Panc1 (cell line): ENCODE measurements at places on chromosomes 7 and 10. TPM values are rescaled to one million over a fixed set of nuclear protein-coding genes. Genes with fewer than 3 reads are reported as not detected.

- no peak for DNase-seq
Observed at GRCh38 chr10:89332123-89332633, 4.4 kb downstream of the IFIT3 start.

GRCh38 chr10:119166564-119166963, 1.1 kb upstream of the SFXN4 start:
- no peak for DNase-seq

DNA sequence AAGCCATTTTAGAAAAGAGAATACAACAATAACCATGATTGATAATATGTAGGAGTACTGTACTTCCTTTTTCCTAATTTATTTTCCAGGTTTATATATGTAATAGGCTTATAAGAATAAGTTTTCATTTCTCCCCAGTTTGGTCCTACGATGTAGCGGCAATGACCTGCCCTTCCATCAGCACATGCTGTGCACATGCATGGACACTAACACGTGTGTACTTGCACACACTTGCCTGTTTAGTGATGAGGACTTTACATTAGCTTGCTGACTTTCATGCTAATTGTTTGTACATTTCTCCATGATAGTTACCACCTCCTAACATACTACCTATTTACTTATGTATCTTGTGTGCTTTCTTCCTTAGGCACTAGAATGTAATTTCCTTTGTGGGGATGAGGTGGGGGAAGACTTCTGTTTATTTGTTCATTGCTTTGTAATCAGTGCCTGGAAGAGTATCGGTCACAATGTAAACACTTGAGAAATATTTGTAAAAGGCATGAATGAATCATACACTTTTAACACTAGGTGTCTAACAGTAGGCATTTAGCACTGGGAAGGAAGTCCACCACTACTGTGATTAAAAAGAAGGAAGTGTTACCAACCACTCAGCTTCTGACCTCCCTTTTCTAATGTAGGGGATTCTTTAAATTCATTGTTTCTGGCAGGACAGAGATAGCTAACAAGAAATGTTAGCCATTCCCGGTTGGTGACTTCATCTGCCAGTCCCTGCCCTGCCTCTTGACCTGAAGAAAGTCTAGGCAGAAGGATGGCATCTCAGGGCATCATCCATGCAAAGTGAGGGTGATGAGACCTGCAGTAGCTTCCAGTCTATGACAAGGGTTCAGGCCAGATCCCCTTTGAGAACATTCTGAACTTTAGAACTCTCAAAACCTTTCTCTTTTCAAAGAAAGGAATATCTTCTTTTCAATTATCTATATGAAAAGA, 120.2 kb upstream of the RAB18 start:
- DNase-seq, result peak; percentile 58

DNA sequence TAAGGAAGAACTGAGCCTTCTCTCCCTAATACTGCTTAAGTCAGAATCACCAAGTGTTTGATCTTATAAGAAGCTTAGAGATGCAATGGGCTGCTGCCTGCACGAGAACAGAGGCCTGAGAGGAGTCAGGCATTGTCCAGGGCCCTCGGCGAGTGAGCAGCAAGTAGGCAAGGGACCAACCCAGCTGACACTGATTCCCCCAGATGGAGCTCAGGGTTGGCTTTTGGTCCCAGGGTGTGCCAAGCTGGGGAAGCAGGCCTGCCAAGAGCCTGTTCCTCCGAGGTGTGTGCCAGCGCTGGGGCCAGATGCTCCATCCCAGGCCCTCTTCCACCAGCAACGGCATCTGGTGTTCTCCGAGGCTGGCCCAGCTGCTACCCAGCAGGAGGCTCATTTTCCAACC, 222.0 kb upstream of the ZMIZ1 start:
- no peak for DNase-seq

- DNase-seq, result no peak
Observed at GRCh38 chr7:112505495-112505894, 24.7 kb downstream of the LSMEM1 start.

DNA sequence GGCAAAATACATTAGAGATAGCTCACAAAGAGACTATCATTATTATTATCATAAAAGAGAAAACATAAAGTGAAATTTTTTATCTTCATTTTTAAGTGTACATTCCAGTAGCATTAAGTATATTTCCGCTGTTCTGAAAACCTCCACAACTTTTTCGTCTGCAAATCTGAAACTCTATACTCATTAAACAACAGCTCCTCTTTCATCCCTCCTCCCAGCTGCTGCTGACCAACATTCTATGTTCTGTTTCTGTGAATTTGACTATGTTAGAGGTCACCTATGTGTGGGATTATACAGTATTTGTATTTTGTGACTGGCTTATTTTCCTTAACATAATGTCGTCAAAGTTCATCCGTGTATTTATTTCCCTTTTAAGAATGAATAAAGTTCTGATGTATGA, 429.3 kb upstream of the TPK1 start:
- DNase-seq, result no peak

- DNase-seq, result peak; percentile 78
Observed at GRCh38 chr10:97210543-97210960, 24.8 kb upstream of the SLIT1 start.

DNA sequence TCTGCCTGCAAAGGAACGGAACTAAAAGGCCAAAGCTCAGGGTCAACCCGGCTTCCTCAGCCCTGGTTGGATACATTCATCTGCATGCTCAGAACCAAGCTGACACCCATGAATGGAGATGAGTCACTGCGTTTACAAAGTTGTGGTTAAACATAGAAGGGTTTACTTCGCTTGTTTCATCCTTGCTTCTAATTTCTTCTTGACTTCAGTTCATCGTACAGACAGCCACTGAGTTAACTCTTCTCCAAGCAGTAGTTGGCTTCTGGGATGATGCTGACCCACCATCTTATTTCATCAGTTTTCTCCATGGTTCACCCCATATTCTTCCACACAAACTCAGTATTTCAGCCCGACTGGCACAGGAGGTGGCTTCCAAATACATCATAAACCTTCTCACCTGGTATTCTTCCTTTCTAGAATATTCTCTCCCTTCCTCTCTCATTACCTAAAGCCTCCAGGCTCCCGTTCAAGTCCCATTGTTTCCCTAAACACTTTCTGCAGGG, 166.3 kb upstream of the RNF32 start:
- peak; percentile 55 for DNase-seq

GRCh38 chr7:93955304-93955703, 33.8 kb downstream of the GNG11 start:
- DNase-seq, result no peak

DNA sequence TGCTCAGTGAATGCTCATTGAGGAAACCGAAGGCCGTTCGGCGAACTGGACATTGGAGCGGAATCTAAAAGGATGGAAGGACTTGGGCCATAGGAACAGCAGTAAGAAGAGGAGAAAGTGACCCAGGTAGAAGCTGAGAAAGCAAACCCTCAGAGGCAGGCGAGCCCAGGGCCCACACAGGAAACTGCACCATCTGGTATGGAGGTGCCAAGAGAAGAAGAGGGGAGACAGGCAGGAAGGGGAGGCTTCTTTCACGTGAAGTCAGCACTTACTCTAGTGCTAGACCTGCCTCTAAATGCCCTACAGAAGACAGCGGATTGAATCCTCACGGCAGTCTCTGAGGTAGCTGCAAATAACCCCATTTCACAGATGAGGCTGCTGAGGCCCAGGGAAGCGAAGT, 10.2 kb upstream of the CRHR2 start:
- no peak for DNase-seq

DNA sequence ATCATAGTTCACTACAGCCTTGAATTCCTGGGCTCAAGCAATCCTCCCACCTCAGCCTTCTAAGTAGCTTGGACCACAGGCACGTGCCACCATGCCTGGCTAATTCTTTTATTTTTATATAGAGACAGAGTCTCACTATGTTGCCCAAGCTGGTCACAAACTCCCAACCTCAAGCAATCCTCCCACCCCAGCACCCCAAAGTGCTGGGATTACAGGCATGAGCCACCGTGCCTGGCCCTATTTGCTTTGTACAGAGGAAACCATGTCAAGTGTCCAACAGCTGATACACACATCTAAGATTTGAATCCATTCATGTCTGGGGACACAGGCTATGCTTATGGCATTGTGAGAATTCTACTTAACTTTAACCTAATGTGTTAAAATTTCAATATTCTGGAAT, 29.9 kb upstream of the MPP7 start:
- DNase-seq, result no peak

DNA sequence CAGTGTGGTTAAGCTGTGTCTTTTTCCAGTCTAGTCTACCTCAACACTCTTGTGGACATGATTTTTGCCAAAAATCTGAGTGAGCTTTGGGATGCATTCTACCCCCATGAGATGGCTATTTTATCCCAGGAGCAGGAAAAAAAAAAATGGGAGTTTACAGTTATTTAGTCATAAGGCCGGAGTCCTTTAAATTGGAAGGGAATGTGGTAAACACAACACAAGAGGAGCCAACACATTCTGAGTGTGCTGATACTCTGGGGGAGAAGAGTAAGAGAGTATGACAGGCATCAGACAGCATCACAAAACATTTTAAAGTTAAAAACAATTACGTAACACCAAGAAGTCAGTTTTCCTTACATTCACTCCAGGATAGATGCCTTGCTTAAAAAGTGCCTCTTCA, 46.1 kb downstream of the C1GALT1 start:
- no peak for DNase-seq

DNA sequence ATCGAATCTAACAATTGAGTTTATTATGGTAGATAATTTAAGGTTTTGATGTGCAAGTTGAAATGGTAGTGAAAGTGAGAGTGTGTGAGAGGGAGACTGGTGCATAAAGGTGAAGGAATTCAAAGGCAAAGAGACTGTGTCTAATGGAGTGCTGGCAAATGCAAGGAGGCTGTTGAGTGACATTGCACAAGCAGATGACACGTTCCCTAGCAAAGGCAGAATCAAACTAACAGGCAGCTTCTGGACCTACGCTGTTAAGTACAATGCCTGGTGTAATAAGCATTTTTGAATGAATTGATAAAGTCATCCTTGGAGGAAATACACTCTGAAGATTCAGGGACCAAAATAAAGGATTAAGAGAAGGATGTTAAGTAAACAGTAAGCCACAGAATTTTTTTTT, 11.7 kb upstream of the GPR141 start:
- no peak for DNase-seq

DNA sequence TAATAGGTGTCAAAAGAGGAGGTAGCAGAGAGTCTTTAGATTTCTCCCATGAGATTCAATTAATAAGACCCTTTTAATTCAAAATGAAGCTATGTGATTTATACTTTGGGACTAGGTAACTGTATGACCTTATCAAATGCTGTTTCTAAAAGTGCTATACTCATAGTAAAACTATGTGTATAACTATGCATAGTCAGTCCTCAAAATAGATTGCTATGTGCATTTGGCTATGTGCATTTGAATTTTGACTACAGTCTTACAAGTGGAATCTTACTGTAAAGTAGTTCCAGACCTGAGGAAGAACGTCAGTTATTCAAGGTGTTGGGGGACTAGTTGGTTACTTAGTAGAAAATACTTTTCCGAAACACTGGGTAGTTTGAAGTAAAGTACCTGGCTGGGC, 36.9 kb downstream of the ADD3 start:
- DNase-seq, result no peak

GRCh38 chr7:131654668-131655326, 98.4 kb upstream of the PODXL start:
- DNase-seq, result peak; percentile 64

- DNase-seq, result no peak
Observed at GRCh38 chr7:132773527-132773956, 197.3 kb upstream of the PLXNA4 start.

- DNase-seq, result no peak
Observed at GRCh38 chr10:124699471-124700292, 44.5 kb downstream of the FAM53B start.

GRCh38 chr7:107002126-107002525, 42.4 kb upstream of the PRKAR2B start:
- no peak for DNase-seq

DNA sequence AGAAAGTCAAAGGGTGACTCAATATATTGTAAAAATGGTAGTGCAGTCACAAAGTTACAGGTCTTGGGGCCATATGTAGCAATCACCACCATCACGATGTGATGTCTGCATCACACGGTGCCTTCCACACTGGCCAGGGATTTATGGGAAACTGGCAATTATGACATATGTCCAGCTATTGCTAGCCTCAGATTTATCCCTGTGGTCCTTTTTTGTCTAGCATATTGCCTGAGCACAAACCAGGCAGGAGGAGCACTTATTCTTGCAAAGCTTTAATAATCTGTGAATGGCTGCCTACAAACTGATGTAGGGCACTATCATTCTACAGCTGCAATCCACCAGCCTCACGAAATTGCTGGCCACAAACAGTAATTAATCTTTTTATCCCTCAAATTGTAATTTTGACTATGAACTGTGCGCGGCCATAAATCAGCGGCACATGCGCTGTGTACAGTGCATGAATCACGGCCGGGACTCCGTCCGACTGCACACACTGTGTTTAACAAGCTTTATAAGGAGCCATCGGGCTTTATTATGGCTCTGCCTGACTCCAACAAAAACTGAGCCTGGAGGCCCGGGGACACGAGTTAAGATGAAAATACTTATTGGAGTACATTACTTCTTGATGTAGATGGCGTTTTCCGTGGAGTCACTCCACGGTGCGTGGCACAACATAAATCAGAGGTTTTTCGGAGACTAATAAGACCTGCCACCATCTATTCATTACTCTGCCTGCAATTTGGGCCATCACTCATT, 115.2 kb downstream of the EBF3 start:
- DNase-seq, result no peak

DNA sequence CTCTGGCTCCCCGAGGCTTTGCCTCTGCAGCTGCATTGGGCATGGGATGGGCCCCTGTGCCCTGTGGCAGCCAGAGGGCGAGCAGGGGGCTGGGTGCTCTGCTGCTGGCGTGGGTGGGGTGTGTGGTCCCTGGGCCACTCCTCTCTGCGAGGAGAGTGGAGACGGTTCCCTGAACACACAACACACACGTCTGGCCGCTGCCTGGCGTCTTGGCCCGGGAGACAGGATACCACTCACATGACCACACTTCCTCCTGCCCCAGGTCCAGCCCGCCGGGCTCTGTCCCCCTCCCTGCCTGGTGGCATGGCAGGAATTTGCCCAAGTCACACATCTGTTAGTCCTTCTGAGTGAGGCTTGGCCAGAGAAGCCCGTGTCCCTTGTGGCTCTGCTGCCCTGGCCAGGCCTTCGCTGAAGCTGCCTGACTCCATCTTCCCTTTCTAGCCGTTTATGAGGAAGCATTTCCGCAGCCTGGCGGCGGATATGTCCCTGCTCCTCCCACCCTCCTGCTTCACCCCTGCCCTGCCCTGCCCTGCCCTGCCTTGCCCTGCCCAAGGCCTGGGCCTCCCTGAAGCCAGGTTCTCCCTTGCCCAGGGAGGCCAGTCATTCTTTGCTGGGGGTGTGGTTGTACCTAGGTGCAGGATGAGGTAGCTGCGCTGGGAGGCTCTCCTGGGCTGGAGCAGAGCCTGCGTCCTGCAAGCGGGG, 3.0 kb downstream of the BRI3 start:
- DNase-seq, result no peak

GRCh38 chr7:133846203-133846945, 280.8 kb upstream of the LRGUK start:
- DNase-seq, result no peak

GRCh38 chr10:68342909-68343516, 10.3 kb upstream of the PBLD start:
- DNase-seq, result no peak

- DNase-seq, result no peak
Observed at GRCh38 chr7:117667456-117667855, 187.6 kb downstream of the CFTR start.

GRM3 gene
- total RNA-seq, result not detected

ASB10 gene
- total RNA-seq, result not detected

GTF2IRD1 gene
- 54.0 TPM for total RNA-seq

KCNIP2 gene
- 4.3 TPM for total RNA-seq

C7orf57 gene
- 3.2 TPM for total RNA-seq

SEC31B gene
- total RNA-seq, result 17.8 TPM
